ENCODE measurements at places on chromosomes 3 and 15.
A peak's percentile ranks its signal among the peaks of the same experiment; 100 is the strongest.

- no peak for DNase-seq
Measured at GRCh38 chr3:23193831-23194230, 9.3 kb upstream of the UBE2E2 start.

- peak; percentile 13 for DNase-seq
Measured at GRCh38 chr3:171049861-171050444, 23.4 kb upstream of the SLC2A2 start.

DNA sequence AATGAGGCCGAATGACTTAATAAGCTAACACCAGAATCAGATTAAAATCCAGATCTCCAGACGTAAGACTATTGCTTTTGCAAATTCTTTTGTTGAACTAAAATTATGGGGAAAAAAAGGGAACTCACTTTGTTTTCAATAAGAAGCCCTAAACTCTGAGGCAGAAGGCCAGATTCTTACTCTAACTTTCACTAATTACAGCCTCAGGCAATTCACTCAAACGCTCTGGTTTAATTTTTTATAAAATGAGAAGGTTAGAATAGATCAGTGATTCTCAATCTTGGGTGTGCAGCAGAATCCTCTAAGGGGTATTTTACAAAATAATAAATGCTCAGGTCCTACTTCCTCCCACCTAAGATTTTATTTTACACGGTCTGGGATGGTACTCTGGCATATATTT, 38.1 kb downstream of the C3orf70 start:
- DNase-seq, result no peak

DNA sequence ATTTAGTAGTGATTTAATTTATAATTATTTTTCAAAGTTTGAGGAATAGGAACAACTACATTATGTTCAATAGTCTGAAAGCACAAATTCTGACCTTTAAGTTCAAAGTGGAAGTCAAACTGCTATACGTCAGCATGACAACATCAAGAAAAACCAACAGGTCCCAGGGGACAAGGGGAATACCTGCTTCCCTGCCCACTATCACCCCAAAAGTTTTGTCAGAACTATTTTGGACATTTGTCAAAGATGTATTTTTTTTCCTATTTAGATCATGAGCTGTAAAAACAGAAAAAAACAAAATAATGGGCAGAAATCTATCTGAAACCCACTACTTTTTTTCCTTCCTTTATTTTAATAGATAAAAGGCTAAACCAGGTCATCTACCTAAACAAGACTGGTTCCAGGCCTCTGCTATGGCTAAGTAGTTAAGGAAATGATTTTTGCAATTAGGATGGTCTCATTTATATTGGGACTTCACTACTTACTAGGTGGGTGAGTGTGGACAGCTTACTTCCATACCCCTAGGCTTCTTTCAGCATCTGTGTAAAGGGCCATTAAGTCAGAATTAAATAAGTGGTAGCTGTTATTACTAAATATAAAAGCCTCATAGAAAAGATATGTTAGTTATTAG, 746.3 kb downstream of the FHIT start:
- no peak for DNase-seq

- no peak for DNase-seq
Measured at GRCh38 chr3:184414418-184415202, 34.8 kb downstream of the CHRD start.

GRCh38 chr15:41928637-41929620, 35.1 kb upstream of the SPTBN5 start:
- no peak for DNase-seq

GRCh38 chr3:41417574-41417973, 218.3 kb downstream of the CTNNB1 start:
- no peak for DNase-seq

DNA sequence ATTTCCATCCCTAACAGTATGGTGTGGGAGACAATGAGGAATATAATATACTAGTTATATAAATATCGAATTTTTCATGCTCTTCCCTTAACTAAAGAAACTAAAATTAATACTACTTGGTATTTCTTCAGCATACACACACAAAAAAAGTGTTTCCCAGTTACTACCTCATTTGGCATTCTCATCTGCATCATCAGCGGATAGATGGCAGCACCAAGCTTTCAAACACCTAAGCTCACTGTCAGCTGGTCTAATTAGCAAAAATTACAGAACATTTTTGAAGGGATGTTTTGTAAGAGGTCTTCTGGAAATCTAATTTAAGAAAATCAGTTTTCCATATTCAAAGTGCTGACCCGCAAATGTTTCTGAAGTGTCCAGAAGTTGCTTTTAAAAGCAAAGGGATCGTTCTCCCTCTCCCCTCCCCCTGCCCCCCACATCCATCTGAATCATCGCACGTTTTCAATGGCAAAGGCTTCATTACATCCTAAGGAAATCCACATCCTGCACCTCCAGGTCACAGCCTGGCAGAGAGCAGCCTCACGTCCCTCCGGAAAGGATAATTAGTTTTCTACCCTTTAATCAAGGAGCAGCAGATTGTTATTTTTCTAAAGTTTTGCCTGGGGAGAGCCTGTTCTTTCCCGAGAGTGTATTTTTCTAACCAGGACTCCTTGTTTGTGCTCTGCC, 86.1 kb upstream of the SPATA12 start:
- no peak for DNase-seq

DNA sequence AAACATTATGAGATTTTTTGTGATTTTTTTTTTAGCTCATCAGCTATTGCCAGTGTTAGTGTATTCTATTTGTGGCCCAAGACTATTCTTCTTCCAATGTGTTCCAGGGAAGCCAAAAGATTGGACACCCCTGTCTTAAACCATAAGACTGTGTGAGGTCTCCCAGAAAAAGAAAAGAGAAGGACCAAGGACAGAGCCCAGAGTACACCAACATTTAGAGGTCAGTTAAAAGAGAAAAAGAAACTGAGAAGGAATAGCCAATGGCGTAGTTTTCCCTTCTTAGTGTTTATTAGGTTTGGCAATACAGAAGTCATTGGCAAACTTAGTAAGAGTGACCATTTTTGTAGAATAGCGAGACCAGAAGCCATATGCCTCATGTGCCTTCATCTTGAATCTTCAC, 36.1 kb upstream of the SLC25A36 start:
- DNase-seq, result no peak

DNA sequence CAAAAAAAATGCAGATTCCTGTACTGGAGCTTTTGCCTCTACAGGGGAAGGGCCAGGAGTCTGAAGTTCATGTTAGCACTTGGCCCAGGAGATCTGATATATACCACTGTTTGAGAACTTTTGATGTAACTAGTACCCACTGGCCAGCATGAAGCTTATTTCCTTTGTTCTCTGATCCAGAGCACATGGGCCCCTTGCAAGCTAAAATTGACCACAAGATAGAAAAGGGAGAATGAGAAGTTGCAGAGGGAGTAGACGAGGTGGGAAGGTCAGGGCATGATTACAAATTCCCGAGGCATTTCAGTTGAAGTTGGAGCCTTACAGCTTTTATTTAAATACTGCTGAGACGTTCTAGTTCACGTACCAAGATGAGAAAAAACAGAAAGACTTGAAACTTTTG, 28.2 kb downstream of the TGM4 start:
- DNase-seq, result no peak

DNA sequence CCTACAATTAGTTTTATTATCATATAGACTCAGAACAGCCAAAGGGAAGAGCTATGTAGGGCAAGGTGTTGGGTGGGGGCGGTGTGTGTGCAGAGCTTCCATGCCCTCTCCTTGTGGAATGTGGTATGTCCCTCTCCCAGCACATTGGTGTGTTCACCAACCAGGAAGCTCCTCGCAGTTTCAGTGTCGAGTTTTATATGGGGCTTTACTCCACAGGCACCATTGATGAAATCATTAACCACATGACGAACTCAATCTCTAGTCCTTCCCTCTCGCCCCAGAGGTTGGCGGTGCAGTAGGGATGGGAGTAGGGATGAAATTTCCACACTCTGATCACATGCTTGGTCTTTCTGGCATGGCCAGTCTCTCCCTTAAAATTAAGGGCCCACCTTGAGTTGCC, 13.6 kb upstream of the SRP14 start:
- DNase-seq, result no peak
